ENCODE measurements at places on chromosomes 7 and 10.

DNA sequence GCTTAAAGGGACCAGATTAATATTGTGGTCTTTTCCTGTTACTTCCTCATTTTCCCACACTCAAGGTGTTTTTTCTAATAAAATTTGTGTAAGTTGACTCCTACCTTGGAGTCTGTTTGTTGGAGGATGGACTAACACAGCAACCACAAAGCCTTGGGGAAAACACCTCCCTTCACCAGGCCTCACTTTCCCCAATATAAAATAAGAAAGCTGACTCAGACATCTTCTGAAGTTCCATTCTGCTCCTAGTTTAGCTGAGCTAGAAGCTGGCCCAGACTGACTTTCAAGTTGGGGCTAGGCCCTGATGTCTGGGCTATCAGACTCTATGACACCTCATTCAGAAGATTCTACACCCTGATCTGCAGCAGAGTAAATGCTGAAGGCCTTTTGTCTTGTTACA lies 73.0 kb upstream of the ADRB1 start:
- no peak for DNase-seq

DNA sequence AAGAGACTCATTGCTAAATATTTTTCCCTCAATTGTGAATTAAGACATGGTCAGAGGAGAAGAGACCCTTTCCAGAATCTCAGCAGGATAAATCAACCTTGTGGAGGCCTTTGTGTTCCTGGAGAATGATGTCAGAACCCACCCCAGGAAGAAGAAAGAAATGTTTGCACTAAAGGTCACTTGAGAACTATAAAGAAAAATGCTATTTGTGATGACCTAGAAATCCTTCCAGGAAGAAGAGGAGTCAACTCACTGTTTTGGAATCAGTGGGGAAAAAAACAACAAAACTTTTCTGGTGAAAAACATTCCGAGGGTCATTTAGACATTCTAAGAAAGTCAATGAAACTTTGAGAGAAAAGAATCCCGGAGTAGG lies 129.1 kb upstream of the ANKRD1 start:
- DNase-seq: no peak

GRCh38 chr7:125061-125475 lies 67.3 kb upstream of the FAM20C start:
- no peak for DNase-seq

DNA sequence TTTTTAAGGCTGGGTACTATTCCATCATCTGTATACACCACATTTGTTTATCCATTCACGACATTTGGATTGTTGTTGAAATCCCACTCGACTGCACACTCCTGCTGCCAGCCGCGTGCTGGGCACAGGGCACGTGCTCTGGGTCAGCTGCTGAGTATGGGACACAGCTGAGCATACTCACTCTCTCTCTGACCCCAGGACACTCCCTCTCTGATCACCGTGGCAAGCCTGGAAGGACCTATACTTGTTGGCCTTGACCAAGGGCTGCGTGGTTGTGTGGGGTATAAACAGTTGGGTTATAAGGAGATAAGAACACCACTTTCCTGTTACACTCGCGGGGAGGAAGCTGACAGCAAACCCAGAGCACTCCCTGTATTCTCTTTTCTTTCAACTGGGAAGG lies 153.0 kb upstream of the RHEB start:
- no peak for DNase-seq

DNA sequence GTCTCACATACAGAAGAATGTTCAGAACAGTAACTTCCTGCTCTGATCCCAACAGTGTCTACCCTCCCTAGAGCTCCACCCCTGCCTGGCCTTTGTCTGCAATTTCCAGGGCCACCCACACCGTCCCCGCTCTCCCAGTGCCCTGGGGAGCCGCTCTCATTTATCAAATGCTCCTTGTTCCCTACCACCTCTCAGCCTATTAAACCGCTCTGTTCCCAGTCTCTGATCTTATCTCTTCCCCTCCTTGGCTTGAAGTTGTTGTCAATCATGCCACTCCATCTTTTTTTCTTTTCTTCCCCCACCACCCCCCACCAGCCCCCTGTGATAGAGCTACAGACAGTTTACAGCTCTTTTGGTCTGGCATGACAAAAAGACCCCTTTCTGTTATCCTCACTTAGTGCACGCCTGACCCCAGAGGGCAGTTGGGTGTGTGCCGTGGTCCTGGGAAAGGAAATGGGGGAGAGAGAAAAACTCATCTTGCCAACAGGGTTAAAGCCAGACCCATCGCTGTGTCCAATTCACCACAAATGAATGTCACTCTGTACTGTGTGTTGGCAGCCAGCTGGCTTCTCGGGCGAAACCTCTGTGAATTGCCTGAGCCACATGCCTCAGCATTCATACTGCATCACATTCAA lies 28.8 kb upstream of the HECTD2 start:
- no peak for DNase-seq

Measured in naive B cell (primary cell).